Motor neuron (in vitro differentiated cells): ENCODE measurements at places on chromosomes 2 and 18. TPM values are rescaled to one million over a fixed set of nuclear protein-coding genes. Genes with fewer than 3 reads are reported as not detected.

The DNAJC5G gene
- not detected in 2 replicates for total RNA-seq

The KCTD1 gene
- total RNA-seq = 21.9 and 24.5 TPM in 2 replicates

The REG3A gene
- total RNA-seq = 0.78 TPM in 1 of 2 replicates, not detected in the other

The IL1RN gene
- total RNA-seq = 0.36 TPM in 1 of 2 replicates, not detected in the other

The TTR gene
- 0.74 and 1.8 TPM in 2 replicates for total RNA-seq

The SPDYA gene
- total RNA-seq = 1.3 and 2.8 TPM in 2 replicates

The CCDC178 gene
- 0.24 TPM in 1 of 2 replicates, not detected in the other for total RNA-seq

The MERTK gene
- 2.3 and 2.9 TPM in 2 replicates for total RNA-seq

The CYBRD1 gene
- total RNA-seq = 1.6 and 1.7 TPM in 2 replicates

The SPAG16 gene
- total RNA-seq = 117 and 123 TPM in 2 replicates

DNA sequence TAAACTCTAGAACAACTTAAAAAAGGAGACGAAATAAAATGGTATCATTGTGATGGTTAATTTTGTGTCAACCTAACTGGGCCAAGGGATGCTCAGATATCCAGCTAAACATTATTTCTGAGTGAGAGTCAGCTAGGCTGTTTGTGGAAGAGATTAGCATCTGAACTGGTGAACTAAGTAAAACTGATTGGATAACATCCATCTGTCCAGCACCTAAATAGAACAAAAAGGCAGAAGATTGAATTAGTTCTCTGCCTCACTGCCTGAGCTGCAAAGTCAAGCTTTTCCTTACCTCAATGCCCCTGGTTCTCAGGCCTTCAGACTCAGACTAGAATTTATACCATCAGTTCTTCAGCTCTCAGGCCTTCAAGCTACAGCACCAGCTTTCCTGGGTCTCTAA, 30.0 kb downstream of the PPP3R1 start:
- no peak for ATAC-seq

GRCh38 chr18:63578357-63578958, 8.7 kb upstream of the SERPINB13 start:
- ATAC-seq = no peak

DNA sequence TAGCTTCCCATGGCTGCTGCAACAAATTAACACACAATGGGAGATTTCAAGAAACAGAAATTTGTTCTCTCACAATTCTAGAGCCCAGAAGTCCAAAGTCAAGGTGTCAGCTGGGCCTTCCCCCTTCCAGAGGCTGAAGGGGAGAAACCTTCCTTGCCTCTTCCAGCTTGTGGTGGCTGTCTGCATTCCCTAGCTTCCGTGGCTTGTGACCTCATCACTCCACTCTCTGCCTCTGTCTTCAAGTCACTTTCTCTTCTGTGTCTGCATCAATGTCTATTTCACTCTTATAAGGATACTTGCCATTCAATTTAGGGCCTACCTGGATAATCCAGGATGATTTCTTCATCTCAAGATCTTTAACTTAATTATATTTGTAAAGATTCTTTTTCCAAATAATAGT, 16.8 kb upstream of the SRBD1 start:
- no peak for ATAC-seq

DNA sequence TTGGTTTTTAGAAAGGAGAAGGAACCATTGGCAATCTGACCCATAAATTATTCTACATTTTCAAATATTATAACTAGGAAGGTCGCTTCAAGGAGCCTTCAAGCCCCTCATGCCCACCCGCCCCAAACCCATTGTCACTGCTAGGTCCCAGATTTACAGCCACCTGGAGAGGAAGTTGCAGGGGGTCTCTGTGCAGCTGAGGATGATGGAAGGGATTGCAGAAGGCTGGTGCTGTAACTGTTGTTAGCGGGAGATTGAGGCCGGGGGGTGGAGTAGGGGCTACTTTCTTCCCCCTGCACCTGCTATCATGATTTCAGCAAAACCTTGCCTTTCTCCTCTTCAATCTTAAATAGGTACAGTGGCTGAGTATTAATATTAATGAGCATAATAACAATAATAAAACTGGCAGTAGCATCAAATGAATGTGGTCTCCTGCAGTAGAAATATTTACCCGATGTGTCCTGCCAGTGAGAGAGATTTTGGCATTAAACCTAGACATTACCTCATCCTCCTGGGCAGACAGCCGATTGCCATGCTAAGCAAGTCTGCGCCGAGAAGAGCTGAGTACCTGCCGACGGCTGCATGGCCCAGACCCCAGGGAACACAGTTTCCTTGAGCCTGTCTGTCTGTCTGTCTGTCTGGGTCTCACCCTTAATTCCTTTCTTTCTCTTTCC, 225.4 kb downstream of the FAM210A start:
- no peak for ATAC-seq

DNA sequence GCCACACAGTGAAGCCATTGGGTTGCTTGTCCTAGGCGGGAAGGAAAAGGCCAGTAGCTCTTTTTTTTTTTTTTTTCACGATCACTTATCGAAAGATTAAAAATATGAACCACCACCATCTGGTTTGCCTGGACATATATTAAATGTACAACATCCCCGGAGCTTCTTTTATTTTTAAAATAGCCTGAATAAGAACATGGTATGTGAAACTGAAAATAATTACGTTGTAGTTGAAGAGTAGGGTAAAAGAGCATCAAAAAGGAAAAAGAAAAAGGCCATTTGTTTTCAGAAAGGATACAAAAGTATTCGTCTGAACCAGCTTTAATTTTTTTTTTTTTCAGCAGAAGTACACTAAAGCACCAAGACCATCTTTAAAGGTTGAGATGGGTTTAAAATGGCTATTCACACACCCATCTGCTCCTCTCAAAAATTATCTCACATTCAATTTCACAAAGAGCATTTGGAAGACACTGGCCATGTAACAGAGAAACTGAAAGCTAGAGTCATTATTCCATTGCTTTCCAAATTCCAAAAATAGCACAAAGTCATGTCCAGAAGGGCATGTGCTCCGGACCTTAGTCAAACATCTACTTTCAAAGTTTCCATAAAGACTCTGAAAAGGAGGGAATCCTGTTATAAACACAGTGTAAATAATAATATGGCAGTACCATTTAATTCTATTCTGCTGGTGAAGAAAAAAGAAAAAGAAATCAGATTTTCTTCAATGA, 82.9 kb downstream of the SCN3A start:
- ATAC-seq = no peak

GRCh38 chr2:159035790-159036411, 67.5 kb downstream of the TANC1 start:
- ATAC-seq = peak; percentile 54

DNA sequence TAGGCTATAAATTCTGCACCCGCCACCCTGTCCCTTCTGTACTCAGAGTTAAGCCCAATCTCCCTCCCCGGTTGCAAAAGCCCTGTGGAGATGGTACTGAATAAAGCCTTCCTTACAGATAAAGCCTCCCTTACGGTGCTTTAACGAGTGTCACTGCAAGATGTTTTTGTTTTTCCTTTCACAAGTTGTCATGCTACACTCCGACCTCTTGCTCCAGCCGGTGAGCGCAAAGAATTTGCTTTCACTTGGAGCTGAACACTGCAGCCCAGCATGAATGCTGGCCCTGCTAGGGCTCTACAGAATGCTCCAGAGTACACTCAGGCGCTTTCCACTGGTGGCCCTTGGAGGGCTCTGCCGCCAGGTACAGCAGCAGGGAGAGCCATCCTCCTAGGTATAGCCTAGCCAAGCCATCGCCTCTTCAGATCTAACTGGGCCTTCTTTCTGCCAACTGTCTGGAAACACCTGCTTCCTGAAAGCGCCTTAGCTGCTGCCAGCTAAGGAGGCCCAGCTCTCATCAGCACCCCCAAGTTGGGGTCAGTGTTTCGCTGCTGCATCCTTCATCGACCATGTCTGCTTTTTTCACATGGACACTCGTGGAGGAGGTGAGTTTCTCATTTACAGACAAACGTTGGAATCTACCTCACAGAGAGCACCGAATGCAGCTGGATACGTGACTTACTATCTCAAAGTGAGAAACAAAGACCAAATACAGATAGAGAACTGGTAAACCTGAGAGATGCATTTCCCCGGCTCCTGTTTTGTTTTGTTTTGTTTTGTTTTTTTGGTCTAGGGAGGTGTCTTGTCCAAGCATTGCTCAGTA, 13.4 kb upstream of the CREG2 start:
- ATAC-seq = peak; percentile 30

DNA sequence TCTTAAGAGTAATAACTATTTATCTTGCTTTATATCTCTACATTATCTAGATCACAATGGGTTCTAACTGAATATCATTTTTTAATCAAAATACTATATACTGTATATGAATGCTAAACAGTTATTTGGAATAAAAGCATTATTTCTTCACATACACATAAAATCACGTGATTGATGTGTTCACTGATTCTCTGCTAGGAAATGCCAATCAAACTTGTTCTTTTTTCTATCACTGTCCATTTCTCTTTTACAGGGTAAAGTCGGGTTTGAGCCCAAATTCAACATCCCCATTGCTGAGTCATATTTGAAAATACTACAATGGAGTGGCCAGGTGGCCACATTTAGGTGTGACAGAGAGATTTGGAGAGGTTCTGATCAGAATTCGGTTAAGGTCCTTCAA, 1114.0 kb upstream of the PIK3C3 start:
- ATAC-seq = no peak

GRCh38 chr2:82730811-82731210, 1728.3 kb downstream of the SUCLG1 start:
- ATAC-seq = no peak

- ATAC-seq = no peak
Observed at GRCh38 chr2:207676827-207677354, 34.5 kb upstream of the CCNYL1 start.

GRCh38 chr2:67013821-67014220, 383.3 kb upstream of the ETAA1 start:
- ATAC-seq = no peak

- ATAC-seq = peak; percentile 54
Observed at GRCh38 chr18:286515-287310, 18.9 kb upstream of the THOC1 start.

GRCh38 chr2:187906021-187906420, 351.8 kb upstream of the TFPI start:
- no peak for ATAC-seq

- no peak for ATAC-seq
Observed at GRCh38 chr18:9413576-9413975, 61.7 kb upstream of the RALBP1 start.

- no peak for ATAC-seq
Observed at GRCh38 chr18:22069916-22070315, 99.5 kb upstream of the GATA6 start.

- no peak for ATAC-seq
Observed at GRCh38 chr18:27860011-27860410, 316.9 kb downstream of the CDH2 start.

DNA sequence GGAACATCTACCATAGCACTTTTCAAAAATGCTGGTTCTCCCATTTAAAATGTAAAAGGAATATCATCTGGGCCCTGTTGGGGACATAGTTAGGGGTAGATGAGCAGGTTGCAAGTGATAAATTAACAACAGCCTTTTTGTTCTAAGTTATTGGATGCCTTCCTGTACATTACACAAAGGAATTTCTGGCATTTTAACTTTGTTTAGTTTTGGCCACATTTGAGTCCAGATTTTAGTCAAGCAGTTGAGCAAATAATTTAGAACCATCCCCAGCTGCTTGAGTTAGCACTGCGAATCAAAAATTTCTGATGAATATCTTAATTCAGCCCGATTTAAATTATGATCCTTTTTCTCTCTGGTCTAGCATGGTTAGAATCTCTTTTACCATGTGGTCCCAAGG, 124.4 kb downstream of the TTC27 start:
- no peak for ATAC-seq

GRCh38 chr2:113391073-113391472, 46.4 kb upstream of the ZNG1B start:
- no peak for ATAC-seq

DNA sequence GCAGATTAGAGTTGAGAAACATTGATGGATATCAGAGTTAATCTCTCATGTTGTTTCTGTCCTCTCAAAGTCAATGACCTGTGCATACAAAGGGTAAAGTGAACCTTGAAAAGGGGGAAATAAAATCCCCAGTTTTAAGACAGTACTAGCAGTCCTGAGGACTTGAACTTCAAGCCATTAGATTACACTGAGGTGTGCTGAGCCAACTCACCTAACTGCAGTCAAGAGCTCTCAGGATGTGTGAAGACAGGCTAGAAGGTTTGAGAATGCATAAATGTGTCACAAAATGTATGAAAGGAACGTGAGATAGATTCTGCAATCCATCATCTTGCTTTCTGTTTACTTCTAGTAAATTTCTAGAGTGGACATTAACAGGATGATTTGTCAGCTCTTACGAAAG, 35.5 kb downstream of the DOCK10 start:
- no peak for ATAC-seq

- ATAC-seq = no peak
Observed at GRCh38 chr2:241654551-241654950, 17.1 kb downstream of the ATG4B start.

DNA sequence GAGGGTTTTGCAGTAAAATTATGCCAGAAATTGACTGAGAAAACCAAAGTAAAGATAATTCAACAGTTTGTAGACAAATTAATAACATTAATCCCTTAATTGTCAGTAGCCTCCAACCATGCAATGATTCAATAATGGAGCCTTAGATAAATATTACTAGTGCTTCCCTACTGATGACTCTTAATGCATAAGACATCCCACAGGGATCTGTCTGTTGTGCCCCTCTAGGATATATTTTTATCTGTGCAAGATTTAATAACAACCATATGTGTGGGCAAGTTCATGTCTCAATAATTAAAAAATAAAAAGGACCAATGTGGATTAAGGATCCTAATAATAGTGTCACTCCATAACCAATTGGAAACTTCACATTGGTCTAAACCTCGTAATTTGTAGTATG, 230.3 kb upstream of the TCF4 start:
- no peak for ATAC-seq

DNA sequence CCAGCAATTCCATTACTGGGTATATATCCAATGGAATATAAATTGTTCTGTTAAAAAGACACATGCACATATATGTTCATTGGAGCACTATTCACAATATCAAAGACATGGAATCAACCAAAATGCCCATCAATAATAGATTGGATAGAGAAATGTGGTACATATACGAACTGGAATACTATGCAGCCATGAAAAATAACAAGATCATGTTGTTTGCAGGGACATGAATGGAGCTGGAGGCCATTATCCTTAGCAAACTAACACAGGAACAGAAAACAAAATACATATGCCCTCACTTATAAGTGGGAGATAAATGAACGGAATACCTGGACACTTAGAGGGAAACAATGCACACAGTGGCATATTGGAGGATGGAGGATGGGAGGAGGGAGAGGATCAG, 355.8 kb downstream of the CCDC85A start:
- ATAC-seq = no peak

GRCh38 chr2:239639421-239640185, 238.8 kb upstream of the HDAC4 start:
- ATAC-seq = peak; percentile 45

DNA sequence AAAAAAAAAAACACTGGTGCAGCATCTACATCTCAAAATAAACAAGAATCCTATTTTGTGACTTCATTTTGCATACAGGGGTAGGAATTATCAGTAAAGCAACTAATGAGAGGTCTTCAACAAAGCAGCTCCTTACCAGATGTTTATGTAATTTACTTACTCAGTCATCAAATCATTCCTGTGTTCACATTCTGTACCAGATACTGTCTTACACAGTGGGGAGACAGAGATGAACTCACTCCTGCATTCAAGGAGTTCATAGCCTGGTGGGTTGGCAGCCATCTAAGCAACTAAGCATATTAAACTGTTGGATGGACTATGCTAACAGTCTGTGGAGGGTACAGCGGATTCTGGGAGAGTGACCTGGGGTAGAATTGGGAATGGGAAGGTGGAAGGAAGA, 169.0 kb downstream of the OSR1 start:
- ATAC-seq = no peak

GRCh38 chr18:54948350-54948837, 10.9 kb downstream of the CCDC68 start:
- ATAC-seq = no peak

- no peak for ATAC-seq
Observed at GRCh38 chr18:27621236-27621890, 436.3 kb upstream of the CHST9 start.

- ATAC-seq = no peak
Observed at GRCh38 chr2:88599527-88599926, 27.7 kb downstream of the EIF2AK3 start.
